ENCODE measurements at places on chromosomes 13 and 19. TPM values are rescaled to one million over a fixed set of nuclear protein-coding genes. Genes with fewer than 3 reads are reported as not detected.

GRCh38 chr19:17841371-17841809 lies 6.4 kb downstream of the JAK3 start:
- no peak for DNase-seq
- no peak overlapping the region for H3K4me3 ChIP-seq
- H3K4me1 ChIP-seq, result peaks cover 1% of the 10 kb centered on the region
- H3K27me3 ChIP-seq, result peaks cover 68% of the 10 kb centered on the region
- no peaks in the 10 kb centered on the region for H3K36me3 ChIP-seq

DNA sequence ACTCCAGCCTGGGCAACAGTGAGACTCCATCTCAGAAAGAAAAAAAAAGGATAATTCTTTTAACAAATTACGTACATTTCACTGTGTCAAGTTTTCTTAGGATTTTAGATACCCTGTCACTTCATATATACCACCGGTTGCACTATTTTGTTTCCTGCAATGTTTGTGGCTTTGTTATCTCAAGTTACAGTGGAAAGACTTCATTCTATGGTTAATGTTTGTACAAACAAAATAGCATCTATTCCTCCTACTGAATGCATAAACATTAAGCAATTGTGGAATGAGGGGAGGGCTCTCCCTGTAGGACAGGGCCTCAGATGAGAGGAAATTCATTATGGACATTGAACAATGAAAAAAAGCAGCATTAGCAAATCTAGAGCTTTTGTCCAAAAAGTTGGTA lies 120.1 kb downstream of the DNAJC3 start:
- H3K4me1 ChIP-seq, result peaks cover 11% of the 10 kb centered on the region
- H3K4me3 ChIP-seq, result no peak overlapping the region
- no peaks in the 10 kb centered on the region for H3K27me3 ChIP-seq
- no peak for DNase-seq
- H3K36me3 ChIP-seq, result peaks cover 17% of the 10 kb centered on the region
- no peak overlapping the region for H3K27ac ChIP-seq

Gene LGALS14
- total RNA-seq, result not detected

GRCh38 chr13:23715762-23716235 lies 145.6 kb downstream of the TNFRSF19 start:
- H3K4me3 ChIP-seq, result no peak overlapping the region
- H3K27me3 ChIP-seq, result peaks cover 19% of the 10 kb centered on the region
- H3K4me1 ChIP-seq, result no peaks in the 10 kb centered on the region
- no peak for DNase-seq
- no peak overlapping the region for H3K27ac ChIP-seq

DNA sequence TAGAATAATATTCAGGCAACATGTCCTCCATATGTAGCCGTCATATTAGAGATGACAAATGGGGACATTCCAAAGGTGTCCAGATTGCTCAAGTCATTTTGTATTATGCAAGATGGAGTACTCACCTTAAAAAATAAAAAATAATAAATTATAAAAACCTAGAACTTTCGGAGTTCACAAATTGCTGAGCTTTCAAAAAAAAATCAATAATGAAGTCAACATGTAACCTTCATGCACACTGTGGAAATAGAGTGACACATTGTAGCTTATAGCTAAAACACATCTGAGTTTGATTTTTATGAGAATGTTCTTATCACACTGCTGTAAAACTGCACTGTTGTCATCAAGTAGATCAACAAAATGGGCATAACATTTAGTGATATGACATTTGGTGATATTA lies 411.2 kb downstream of the GPC6 start:
- no peak for DNase-seq
- no peak overlapping the region for H3K4me3 ChIP-seq
- H3K27me3 ChIP-seq, result no peaks in the 10 kb centered on the region
- no peak overlapping the region for H3K27ac ChIP-seq
- peaks cover 11% of the 10 kb centered on the region for H3K4me1 ChIP-seq
